Activated T-cell treated with anti-CD3 and anti-CD28 coated beads for 1 hour (primary cell): ENCODE measurements at places on chromosomes 12 and 14.

GRCh38 chr12:125453751-125454150, 388.5 kb downstream of the AACS start:
- DNase-seq = no peak

- no peak for DNase-seq
Observed at GRCh38 chr12:96766232-96766631, 140.8 kb upstream of the NEDD1 start.

- no peak for DNase-seq
Observed at GRCh38 chr14:55450539-55450938, 10.1 kb upstream of the TBPL2 start.

GRCh38 chr14:80664576-80664975, 277.0 kb downstream of the CEP128 start:
- no peak for DNase-seq

GRCh38 chr12:79435742-79436141, 255.0 kb downstream of the PAWR start:
- no peak for DNase-seq

GRCh38 chr12:105967038-105967776, 171.5 kb downstream of the NUAK1 start:
- no peak for DNase-seq

DNA sequence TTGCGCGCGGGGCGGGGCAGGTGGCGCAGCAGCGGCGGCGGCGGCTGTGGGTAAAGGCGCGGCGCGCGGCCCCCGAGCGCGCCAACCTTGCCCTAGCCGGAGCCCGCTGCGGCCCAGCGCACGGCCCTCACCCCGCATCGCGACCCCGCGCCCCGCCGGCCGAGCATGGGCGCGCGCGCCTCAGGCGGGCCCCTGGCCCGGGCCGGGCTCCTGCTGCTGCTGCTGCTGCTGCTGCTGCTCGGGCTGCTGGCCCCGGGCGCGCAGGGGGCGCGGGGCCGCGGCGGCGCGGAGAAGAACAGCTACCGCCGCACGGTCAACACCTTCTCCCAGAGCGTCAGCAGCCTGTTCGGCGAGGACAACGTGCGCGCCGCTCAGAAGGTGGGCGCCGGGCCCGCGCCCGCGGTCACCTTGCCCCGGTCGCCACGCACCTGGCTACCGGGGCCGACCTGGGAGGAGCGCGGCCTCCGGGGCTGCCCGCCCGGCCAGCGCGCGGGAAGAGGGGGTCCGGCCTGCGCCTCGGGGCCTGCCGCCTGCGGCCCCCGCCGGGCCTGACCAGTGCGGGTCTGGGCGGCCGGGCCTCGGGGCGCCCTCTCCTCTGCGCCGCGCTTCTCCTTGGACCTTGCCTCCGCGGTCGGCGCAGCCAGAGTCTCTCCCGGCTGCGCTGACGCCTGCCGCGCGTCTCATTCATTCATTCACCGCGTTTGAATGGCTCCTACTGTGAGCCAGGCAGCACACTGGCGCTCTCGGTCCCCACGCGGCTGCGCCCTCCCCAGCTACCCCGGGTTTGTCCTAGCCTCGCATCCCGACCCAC, at the start of gene BRI3BP:
TSS of gene BRI3BP (plus strand) at position 20 of the 811 bp plus-strand sequence. CDS start at position 166, 146 bp downstream.
- DNase-seq = peak; percentile 12

- no peak for DNase-seq
Observed at GRCh38 chr12:5003025-5003666, 40.5 kb upstream of the KCNA5 start.
